ENCODE measurements at places on chromosomes 1 and 21.

- DNase-seq: peak; percentile 77
Observed at GRCh38 chr1:84174051-84174556, 30.0 kb downstream of the PRKACB start.

GRCh38 chr1:44154049-44154448, 12.6 kb upstream of the KLF18 start:
- DNase-seq: no peak

- no peak for DNase-seq
Observed at GRCh38 chr1:8043621-8044020, 17.5 kb upstream of the ERRFI1 start.

- no peak for DNase-seq
Observed at GRCh38 chr21:46096596-46097335, 1.1 kb upstream of the COL6A2 start.

- no peak for DNase-seq
Observed at GRCh38 chr1:32228771-32229170, 6.6 kb downstream of the EIF3I start.

GRCh38 chr1:221440658-221441057, 301.2 kb downstream of the DUSP10 start:
- peak; percentile 62 for DNase-seq

DNA sequence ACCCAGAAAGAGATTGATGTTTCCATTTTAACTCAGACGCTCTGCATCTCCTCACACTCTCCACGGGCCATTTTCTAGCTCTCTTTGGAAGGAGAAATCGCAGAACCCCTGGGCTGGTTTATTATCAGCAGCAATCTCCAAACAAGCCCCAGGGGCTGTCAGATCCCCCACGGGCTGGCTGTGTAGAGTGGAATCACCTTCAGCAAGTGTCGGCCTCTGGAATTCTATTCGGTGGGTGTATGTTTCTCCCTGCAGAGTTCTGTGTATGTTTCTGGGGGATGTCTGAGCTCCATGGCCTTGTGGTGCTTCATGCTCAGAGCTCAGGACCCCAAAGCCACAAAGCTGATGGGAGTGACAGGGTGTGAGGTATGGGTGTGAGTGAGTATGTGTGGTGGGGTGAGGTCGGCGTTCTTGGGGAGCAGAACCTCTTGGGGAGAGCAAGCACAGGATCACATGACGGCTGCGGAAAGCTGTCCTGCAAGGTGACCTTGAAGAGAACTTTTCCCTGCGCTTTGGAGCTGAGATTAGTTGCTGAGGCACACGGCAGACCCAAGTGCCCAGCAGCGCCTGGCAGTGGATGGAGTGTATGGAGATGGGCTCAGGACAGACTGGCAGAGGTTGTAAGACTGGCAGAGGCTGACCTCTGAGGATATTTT, 489 bp downstream of the ACOT11 start:
- DNase-seq: no peak

GRCh38 chr1:87122243-87122642, 206.4 kb upstream of the LMO4 start:
- DNase-seq: no peak

DNA sequence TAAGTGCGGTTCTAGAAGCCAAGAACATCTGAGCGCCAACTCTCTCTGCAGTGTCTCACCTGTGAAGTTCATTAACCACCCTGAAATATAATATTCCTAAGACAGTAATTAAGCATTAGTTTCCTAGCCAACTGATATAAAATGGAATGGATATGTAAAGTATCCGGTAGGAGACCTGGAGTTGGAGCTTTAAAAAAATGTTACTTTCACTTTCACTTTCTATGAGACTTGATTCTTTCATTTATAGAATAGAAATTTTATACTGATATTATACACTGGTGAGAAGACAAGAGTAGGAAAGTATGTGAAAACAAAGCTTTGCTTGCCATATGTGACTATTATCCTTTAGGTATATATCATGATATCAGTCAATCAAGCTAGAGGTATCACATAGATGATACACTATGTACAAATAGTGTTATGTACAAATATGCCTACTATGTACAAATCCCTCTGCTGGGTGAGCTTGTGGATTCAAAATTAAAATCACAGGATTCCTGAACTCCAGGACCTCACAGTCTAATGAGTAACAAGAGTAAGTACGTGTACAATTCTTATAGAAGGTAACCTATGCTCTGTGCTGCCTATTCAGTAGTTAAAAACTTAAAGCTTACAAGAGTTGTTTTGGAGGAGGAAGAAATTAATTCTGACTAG, 934.2 kb downstream of the TTLL7 start:
- no peak for DNase-seq

GRCh38 chr1:115275216-115275615, 62.8 kb downstream of the NGF start:
- DNase-seq: no peak

- DNase-seq: peak; percentile 62
Observed at GRCh38 chr1:174872615-174873058, 127.1 kb upstream of the CACYBP start.

GRCh38 chr1:66374561-66375111, 159.3 kb upstream of the SGIP1 start:
- DNase-seq: peak; percentile 73

GRCh38 chr1:98406352-98407088, 255.0 kb upstream of the SNX7 start:
- DNase-seq: no peak

DNA sequence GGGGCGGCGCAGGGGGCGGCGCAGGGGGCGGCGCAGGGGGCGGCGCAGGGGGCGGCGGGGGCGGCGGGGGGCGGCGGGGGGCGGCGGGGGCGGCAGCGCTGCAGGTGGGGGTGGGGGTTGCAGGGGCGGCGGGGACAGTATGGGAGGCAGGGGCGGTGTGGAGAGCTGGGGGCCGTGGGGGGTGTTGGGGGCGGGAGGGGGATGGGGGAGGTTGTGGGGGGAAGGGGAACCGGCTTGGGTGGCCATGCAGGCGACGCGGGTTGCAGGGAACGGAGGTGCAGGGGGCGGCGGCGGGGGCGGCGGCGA, 13.0 kb upstream of the SLC19A1 start:
- no peak for DNase-seq

DNA sequence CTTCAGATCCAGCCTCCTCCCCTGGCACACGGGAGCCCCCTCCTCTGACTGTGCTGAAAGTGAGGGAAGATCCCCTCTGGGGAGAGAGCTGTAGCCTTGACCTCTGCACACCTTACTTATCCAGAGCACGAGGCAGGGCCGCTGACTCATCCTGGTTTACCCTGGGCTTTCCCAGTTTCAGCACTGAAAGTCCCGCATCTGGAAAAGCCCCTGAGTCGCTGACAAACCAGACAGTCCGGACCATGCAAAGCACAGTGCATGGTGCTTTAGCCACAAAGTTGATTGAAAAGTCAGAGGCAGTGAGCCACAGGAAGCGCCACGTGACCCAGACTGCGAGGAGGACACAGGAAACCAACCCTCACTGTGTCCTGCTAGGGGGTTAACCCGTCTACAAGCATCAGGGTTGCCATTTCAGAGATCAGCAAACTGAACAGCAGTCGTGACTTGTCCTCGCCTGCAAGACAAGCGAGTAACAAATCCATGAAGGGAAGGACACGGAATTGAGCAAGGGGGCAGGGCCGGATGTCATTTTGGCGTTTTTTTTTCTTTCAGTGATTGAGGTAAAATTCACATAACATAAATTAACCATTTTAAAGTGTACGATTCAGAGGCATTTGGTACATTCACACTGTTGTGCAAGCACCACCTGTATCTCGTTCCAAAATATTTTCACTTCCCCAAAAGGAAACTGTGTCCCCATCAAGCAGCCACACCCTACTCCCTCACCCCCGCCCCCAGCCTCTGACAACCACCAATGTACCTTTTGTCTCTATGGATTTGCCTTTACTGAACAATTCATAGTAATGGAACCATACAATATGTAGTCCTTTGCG, 19.9 kb upstream of the IFNGR2 start:
- peak; percentile 94 for DNase-seq

DNA sequence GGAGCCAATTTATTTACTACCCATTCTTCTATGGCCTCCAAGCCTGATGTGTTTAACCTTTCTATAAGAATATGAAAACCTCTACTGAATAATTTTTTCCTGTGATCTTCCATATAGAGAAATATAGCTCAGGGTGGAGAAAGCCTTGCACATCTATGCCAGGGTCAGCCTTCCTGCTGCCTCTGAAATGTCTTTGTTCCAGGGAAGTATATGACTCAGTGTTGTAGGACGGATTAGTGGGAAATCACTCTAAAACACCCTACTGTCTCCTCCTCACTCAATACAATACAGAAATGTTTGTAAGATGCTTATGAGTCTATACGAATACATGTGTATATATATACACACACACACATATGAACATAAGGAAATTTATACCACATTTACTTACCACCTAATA, 1044.9 kb downstream of the BRINP3 start:
- no peak for DNase-seq

- DNase-seq: peak; percentile 90
Observed at GRCh38 chr1:75672528-75673393, 51.7 kb upstream of the ACADM start.

DNA sequence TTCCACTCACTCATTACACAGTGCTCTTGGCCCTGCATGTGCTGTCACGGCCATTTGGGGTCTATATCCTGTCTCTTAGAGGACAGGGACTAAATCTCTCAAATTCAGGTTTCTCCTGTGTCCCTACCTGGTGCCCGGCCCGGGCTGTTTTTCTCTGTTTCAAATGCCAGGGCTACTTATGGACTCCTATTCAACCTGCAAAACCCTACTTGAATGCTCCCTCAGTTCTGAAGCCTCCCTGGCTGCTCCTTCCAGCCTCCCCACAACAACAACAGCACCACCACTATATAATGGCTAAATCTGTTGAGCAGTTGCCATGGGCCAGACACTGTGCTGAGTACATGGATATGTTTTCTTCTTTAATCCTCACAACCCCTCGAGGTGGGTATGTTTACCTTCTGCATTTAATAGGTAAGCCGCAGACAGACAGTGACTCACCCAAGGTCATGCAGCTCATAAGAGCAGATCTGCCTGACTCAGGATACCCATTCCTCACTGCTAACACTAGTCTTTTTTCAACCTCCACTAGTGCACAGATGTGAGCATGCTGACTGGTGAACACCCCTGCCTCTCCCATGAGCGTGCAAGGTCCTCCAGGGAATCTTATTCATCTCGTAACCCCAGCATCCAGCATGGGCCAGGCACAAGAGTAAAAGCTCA, 29.9 kb downstream of the DHRS3 start:
- peak; percentile 63 for DNase-seq

- DNase-seq: peak; percentile 85
Observed at GRCh38 chr1:58927041-58927721, 143.3 kb upstream of the JUN start.

DNA sequence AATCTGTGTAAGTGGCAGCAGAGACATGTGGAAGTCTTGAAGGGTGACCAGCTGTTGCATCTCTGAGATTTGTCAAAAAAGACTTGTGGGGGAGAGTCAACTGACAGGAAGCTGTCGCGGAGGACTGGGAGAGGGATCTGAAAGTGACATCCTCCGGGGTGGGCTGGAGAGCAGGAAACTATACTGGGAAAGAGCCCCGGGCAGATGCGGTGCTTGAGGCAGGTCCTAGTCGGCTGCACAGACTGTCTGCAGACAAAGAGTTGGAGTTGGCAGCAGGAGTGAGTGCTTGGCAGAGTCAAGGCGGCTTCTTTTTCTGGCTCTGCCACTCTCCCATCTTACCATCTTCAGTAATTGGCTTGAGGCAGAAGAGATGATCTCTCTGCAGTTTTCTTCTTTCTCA, 294.0 kb upstream of the C1orf87 start:
- DNase-seq: no peak

DNA sequence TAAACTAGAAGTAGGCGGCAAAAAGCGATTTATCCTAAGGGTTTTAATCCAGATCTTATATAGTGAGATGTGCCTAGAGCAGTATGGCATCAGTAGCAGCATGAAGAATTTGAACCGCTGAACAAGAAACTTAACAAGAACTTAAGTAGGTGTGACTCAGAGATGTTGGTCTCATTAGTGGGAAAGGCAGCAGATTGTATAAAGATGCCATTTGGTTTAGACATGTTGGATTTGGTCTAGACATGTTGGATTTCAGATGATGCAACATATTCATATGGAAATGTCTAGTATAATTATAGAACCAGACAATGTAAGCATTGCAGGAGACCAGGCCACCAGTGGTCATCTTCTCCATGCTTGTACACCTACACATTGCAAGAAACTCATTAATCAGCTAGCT, 42.1 kb upstream of the ZP4 start:
- DNase-seq: peak; percentile 90

DNA sequence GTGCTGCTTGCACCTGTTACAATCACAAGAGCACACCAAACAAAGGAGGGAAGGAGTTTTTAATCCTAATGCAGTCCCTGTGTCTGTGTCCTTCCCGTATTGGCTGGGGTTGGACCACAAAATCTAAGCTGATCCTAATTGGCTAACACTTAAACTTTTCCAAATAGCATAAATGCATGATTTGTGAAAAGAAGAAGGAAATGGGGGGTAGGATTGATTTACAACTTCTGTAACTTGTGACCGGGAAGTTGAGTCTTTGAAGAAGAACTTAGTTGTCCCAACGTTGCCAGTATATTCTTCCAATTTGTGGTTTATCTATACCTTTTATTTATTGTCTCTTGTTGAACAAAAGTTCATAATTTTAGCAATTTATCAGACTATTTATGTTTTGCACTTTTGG, 11.8 kb upstream of the IPP start:
- DNase-seq: no peak

GRCh38 chr1:178037510-178038253, 56.2 kb upstream of the RASAL2 start:
- DNase-seq: peak; percentile 26

DNA sequence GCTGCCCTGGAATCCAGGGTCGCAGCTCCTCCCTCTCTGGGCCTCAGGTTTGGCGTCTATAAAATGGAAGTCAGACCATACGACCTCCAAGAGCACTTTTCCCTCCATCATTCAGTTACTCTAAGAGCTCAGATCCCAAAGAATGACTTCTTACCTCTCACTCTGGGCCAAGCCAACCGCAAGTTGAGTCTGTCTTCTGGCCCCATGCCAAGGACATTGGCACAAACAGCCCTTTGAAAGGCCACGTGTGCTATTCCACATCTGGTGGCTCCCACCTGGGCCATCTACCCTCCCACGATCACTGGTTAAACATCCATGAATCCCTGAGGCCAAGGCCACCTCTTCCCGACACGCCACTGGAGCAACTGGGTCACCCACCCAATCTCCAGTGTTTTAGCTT, 12.4 kb downstream of the SLC2A7 start:
- no peak for DNase-seq

DNA sequence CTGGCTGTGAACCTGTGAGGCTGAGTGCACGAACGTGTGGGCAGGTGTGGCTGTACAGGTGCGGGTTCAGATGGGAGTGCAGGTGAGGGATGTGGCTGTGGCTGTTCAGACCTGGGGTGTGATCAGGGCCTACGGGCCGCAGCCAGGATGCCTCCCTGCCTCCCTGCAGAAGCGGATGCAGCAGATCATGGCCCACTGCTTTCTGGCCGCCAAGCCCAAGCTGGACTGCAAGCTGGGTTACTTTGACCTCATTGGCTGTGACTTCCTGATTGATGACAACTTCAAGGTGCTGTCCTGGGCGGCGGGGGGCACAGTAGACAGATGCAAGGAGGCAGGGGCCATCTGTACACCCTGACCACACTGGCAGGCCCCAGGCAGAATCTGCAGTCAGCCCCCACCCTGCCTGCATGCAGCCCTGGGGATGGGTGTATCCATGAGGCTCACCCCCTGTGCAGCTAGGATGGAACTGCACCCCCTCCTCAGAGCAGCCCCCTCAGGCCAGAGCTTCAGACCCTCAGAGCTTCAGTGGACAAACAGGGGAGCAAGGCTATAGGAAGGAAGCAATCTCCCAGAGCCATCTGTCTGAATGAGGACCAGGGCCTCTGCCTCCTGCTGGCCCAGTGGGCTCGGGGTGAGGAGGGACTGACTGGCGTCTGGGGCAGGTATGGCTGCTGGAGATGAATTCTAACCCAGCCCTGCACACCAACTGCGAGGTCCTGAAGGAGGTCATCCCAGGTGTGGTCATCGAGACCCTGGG, 9.8 kb downstream of the TNFRSF18 start:
- no peak for DNase-seq

Measured in foreskin keratinocyte (primary cell).